ENCODE measurements at places on chromosomes 2 and 18.
A peak's percentile ranks its signal among the peaks of the same experiment; 100 is the strongest.

DNA sequence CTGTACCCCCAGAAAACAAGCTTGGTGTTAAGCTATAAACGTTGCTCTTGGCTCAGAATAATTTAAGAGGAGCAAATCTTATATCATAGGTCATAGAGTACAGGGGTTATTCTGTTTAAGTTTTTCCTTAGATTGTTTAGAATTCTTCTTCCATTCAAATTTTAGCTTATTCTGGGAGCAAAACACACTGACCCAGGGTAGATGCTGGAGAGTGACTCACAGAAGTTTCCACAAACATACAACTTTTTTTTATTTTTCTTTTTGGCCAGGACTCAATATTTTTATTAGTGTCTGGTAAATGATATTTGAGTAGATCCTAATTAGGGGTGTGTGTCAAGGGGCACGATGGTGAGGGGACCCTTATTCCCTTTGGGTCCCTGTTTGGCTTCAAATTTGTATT lies 71.5 kb upstream of the PSME4 start:
- DNase-seq, result no peak

DNA sequence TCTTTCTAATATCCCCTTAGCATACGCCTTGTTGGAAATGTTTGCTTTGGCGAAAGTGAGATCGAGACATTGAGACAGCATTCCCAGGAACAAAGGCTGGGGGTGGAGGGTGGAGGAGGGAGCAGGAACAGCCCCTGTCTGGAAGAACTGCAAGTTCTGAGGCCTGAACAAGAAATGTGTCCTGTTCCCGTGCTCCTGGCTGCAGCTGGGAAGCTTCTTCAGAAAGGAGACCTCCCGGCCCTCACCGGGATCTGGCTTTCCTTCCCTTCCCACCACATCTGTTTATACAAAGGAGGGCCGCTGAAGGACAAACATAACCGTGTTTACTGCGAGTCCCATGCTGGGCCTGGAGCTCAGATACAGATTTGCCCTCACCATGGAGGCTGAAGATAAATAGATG lies 35.9 kb downstream of the AFF3 start:
- peak; percentile 59 for DNase-seq

DNA sequence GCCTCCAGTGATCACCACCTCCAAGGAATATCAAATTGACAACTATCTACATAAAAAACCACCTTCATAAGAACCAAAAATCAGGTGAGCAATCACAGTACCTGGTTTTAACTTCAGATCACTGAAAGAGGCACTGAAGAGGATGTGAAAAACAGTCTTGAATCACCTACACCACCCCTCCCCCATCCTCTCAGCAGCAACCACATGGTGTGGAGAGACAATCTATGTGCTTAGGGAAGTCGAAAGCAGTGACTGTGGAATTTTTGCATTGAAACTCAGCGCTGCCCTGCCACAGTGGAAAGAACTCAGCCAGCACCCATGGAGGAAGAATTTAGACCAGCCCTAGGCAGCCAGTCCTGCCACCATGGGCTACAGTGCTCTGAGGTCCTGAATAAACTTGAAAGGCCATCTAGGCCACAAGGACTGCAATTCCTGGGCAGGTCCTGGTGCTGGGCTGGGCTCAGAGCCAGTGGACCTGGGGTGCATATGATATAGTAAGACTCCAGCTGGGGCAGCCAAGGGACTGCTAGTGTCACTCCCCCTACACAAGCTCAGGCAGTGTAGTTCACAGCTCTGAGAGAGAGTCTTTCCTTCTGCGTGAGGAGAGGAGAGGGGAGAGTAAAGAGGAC lies 75.6 kb downstream of the ATL2 start:
- DNase-seq, result peak; percentile 58

DNA sequence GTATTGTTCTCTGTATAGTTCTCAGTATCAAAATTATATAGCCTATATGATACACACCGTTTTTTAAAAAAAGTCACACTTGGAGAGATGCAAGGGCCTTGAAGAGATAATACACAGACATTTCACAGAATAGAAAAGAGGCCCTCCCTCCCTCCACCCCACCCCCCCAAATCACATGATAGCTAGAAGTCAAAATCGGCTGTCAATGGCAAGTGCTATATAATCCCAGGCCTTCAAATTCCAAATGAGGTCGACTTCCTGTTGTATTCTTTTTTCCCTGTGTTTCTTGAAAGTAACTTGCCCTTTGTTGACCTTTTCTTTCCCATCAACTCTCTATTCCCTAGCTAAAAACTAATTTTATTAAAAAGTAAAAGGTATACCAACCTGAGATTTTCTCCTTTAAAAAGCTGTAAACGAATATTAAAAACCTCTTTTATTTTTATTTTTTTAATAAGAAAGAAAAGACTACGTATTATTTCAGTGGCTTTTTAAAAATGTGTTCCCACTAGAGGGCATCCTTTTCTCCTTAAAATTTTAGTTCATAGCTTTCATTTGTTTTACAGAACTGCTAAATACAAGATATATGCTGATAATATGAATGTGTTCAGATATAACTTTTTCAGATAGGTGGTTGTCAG lies 46.6 kb downstream of the KCMF1 start:
- DNase-seq, result no peak

GRCh38 chr2:20135631-20136050 lies 84.2 kb upstream of the LAPTM4A start:
- DNase-seq, result peak; percentile 63

Measured in right cardiac atrium (tissue), 5 donors.